Pancreas (tissue), 10 donors: ENCODE measurements at places on chromosomes 11 and 22. TPM values are rescaled to one million over a fixed set of nuclear protein-coding genes. Genes with fewer than 3 reads are reported as not detected.

DNA sequence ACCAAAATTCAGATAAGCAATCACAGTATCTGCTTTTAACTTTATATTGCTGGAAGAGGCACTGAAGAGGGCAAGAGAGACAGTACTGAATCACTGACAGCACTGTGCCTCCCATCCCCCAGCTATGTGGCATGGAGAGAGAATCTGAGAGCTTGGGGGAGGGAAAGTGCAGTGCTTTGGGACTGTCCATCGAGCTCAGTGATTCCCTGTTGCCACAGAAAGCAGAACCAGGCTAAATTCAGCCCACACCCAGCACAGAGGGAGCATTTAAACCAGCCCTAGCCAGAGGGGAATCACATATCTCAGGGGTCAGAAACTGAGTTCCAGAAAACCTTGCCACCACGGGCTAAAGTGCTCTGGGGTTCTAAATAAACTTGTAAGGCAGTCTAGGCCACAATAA is 44.3 kb downstream of the KCNQ1 start:
- DNase-seq, result no peak

- no peak for DNase-seq
Observed at GRCh38 chr22:41544671-41545476, 604 bp upstream of the POLR3H start.

ZNF280B gene
- 1.3 TPM for total RNA-seq

ELFN2 gene
- 1.6 TPM for total RNA-seq

OR5T1 gene
- total RNA-seq, result not detected
